ENCODE measurements at places on chromosomes 6 and 20.

DNA sequence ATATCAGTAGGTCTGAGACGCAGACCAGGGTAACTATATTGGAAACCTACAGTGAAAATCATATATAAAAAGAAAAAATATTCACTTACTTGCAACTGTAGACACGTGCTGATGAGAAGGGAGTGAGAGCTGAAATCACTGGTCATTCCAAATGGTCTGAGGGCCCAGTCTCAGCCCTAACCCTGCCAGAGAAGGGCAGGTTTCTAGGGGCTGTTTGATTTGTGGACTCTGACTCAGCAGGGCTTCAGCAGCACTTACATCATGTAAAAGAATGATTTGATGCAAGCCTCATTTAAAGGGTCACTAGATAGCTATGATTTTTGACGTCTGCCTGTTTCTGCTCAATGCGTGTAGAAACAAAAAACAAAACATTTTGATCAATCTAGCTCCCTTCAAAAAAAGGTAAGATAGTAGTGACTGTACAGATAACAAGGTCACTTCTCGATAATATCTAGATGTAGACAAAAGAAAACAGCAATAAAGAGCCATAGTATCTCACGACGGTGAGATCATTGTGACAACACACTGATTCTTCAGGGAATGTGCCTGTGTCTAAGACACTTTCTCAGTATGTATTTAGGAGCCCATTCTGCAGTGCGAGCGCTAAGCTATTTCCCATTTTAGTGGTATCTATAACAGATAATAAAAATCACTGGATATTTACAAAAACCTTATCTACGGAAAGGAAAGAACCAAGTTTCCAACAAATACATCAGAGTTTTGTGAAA is 307.2 kb downstream of the HIVEP2 start:
- no peak for DNase-seq

- no peak for DNase-seq
Measured at GRCh38 chr6:30972816-30973215, 10.7 kb upstream of the MUC21 start.

DNA sequence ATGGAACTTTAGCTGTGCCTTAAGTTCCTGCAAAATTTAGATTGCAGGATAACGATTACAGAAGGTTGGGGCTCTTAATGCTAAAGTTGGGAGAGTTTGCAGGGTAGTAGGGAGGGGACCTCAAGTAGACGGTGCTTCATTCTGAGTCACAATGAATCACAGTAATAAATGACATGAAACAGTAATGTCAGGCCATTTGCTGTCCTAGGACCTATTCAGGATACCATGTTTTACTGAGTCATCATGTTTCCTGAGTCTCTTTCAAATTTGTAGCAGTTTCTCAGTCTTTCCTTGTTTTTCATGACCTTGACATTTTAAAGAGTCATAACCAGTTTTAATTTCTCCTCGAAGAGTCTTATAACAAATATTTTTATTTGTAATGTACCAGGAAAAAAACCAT is 406.9 kb upstream of the MAP3K7 start:
- no peak for DNase-seq

DNA sequence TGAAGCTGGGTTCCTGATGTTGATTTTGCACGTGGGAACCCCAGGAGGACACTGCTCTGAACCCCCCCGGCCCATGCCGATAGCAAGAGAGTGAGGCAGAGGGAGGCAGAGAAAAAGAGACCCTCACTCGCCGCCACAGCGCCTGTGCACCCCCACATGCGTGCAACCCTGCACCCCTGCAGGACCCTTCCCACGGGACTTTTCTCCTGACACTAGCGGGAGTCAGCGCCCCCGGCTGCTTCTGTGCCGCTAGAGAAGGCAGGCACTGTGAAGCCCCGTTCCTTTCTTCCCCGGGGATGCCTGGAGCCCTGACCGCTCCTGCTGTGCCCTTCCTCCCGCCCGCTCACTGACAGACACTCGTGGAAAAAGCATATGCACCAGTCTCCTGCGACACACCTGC is 67.4 kb downstream of the GMPR start:
- DNase-seq: no peak

DNA sequence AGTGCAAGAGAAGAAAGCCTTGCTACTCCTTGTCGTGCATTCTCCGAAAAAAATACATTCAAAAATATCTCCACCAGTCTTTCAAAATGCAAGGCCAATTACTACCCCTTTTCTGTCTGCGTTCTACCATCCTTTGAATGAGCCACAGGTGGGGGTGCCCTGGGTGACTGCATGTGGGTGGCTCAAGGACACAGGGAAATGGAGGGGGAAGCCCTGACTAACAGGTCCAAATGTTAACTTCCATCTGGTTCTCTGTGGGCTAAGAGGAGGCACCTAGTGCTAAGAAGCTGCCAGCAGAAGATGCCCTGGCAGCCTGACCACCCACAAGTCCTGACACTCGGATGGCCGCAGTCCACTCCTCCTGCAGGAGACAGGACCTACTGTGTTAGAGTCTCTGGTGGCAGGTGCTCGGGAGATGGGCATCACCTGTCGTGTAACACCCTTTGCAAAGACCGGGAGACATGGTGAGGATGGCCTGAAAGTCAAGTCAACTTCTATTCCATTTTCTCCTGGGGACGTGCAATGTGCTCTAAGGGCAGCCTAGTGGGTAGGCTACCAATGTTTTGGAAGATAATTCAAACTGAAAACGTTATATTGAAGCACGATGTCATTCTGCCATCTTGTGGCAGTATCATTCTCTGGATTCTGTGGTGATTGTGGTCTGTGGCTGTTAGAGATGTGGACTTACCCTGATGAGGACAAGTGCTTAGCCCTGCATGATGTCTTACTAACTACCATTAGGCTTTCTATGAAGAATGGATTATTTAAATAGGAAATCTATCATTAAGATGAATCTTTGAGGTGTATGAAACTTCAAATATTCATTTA is 27.4 kb upstream of the IGF2R start:
- peak; percentile 30 for DNase-seq

DNA sequence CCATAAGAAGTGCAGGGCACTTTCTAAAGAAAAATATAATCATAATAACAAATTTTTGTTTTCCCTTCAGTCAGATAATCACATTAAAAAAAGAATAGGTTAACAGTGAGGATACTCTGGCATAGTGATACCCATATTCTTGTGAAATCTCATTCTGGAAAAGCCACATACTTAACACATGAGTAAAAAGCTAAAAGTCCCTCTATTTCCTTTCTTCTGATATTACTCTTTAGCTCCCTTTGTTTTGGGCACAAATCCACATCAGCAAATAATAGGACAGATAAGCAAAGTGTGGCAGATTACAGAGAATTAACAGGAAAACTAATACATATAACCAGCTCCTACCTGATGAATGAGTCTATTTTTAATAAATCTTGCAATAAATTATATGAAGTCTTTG is 15.8 kb downstream of the SHPRH start:
- no peak for DNase-seq

GRCh38 chr20:51790256-51790655 is 12.1 kb downstream of the SALL4 start:
- DNase-seq: no peak

DNA sequence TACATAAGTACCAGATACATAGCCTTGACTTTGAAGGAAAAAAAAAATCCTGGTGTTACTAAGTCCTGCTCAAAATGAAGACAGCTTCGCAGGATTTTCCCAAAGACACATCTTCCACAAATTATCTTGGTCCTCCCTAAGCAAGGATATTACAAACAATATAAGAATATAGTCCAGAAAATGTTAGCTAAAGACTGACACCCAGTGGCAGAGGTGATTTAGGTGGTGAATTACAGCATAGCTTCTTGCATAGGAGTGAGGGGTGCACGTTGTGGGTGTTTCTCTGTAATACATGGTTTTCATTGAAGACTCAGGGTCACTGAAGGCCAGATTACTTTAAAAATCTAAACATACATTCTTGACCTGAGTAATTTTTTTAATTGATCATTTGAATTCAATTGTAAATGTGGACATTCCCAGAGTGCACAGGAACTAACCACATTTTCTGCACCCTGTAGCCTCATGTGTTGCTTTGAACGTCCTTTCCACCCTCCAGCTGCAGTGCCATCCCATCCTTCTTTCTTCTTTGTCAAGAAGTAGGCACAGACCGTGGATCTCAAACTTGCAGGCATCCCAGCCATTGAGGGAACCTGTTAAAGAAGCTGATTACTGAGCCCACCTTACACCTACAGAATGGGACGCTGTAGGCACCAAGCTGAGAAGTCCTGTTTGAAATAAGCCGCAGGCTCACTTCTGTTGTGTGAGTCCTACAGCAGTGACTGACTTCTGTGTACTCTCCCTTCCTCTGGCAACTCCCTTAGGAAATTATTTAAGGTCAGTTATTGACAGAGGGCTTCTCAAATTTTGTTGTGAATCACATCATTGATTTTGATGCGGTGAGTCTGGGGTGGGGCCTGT is 102.6 kb downstream of the PERP start:
- peak; percentile 12 for DNase-seq

DNA sequence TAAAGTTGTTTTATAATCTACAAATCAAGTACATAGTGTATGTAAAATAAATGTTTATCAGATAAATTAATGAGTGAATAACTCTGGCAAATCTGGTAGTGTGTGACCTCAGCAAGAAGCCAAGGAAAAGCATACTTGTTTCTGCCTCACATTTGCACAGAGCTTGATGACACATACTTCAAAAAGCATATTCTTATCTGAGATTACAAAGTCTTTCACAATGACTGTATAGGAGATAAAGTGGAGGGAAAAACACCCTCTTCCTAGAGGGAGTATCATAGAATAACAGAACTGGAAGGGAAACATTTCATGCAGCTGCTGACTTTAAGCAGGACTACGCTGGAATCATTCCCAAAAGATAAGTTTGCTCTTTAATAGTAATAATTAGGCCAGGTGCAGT is 28.1 kb upstream of the AKAP7 start:
- no peak for DNase-seq

GRCh38 chr20:9966966-9967365 is 67.8 kb upstream of the ANKEF1 start:
- peak; percentile 50 for DNase-seq

- DNase-seq: no peak
Measured at GRCh38 chr6:137496909-137497720, 2.9 kb upstream of the OLIG3 start.

DNA sequence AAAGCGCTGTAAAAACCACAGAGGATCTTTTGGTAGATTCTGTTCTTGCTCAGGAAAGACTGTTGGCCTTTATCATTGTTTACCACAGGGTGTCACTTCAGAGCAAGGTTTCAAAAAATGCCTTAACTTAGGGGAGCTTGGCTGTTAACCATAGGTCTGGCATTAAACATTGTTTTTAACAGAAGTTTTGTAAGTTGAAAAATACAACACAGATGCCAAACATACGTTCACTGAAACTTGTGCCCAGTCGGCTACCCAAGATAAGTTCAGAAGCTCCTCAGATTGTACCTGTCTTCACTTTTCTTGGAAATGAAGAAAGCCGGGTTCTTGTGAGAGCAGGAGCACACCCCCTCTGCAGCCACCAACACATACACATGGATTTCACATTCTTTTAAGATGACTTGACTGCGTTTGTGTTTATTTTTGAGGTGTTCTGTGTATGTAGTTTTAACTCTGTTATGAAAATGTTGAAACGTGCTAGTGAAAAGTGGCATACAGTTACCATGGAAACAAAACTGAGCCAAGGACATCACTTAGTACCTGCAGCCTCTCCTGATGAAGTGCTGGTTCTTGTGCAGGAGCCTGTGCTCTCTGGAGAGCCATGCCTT is 64.9 kb downstream of the SYCP2L start:
- DNase-seq: peak; percentile 56

DNA sequence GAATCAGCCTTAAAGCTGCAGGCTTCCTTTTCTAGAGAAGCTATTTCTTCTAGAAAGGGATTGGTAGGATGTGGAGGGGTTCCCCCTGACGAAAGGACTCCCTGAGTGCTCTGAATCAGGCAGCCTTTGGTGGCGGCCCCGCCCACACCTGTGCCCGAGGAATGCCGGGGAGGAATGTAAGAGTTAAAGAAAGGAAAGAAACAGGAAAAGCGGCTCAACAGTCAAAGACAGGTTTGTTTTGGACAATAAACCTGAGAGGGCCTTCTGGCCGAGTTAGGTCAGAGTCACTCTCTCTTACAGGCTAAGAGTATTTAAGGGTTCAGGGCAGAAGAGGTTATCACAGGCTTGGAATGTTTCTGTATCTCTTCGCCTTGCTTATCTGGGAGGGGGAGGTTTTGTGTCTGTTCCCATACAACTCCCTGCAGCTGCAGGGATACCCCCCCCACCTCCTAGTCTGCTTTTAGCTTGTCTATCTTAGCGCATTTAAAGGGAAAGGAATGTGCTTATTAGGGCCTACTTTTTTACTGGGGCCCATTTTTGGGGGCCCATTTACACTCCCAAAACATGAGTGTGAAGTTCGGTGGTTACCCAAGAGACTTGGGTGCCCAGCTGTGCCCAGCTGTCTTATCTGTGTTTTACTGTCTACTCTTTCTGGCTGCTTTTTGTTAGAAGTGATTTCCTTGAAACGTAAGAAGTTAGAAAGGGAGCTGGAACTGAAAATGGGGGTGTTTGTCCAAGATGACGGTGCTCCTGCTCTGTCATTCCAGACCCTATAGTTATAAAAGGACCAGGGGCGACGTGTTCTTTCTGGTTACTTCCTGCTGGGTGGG is 32.8 kb downstream of the DYNLT1 start:
- no peak for DNase-seq

DNA sequence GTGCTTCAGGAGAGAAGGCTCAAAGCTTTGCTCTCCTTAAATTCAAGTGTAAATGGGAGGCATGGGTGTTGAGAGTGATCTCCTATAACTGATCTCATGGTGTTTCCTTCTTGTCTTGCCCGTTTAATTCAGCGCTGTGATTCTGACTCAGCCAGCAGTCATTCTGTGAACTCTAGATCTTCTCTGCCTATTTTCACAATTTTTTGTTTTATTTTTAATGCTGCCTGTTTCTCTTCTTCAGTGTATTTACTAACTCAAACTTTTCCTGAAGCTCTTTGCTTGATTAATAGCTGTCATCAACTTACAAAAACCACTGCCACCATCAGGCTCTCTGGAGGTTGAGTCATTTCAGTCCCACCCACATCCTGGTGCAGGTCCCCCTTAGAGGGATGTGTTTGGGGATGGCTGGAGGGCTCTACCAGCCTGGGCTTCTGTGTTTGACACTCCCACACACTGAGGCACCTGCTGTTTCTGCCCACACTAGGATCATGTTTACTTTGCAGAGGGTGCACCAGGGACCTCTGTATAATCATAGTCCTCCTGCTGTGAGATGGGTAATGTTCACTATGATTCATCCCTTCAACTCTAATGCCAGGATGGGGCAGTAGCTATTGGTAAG is 94.0 kb downstream of the SHLD1 start:
- DNase-seq: no peak

DNA sequence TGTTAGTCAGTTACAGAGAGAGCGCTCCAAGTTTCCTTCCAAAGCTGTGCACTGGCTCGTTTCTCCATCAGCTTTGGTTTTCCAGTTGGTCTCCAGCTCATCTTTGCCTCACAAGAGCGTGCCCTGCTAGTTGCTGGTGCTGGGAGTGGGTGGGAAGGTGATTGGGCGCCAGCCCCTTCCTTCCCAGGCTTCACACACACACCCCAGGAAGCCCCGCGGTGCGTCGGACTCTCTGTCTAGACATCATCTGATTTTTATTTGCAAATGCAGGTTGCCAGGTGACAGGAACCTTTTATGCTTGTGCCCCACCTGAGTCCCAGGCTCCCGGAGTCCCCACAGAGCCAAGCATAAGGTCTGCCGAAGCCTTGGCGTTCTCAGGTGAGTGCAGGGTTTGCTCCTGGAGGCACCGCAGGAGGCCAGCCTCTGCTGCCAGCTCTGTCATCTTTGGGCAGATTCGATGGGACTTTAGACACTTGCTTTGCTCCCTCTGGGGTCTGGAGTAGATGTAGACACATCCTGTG is 7.1 kb downstream of the IRF4 start:
- no peak for DNase-seq
